ENCODE measurements at places on chromosomes 13 and 19. TPM values are rescaled to one million over a fixed set of nuclear protein-coding genes. Genes with fewer than 3 reads are reported as not detected.

Gene ZNF829
- 0.35 TPM for total RNA-seq

Gene BCKDHA
- total RNA-seq, result 121 TPM

Gene SHKBP1
- 137 TPM for total RNA-seq

DNA sequence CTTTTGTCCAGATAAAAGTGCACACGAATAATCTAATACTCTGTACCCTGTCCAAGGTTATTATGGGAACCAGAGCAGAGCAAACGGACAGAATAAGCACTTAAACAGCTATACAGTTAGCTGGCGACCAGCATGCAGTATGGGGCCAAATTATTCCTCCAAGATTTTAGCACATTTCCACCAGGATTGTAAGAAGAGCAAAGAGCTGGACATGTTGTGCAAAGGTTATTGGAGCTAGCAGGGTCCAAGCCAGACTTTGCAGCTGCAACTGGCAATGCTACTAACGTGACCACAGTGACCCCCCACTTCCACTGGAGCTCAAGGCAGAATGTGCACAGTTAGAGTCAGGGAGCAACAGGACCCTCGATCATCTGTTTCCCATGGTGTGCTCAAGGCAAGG lies 89.9 kb downstream of the COL4A1 start:
- no peak for DNase-seq

DNA sequence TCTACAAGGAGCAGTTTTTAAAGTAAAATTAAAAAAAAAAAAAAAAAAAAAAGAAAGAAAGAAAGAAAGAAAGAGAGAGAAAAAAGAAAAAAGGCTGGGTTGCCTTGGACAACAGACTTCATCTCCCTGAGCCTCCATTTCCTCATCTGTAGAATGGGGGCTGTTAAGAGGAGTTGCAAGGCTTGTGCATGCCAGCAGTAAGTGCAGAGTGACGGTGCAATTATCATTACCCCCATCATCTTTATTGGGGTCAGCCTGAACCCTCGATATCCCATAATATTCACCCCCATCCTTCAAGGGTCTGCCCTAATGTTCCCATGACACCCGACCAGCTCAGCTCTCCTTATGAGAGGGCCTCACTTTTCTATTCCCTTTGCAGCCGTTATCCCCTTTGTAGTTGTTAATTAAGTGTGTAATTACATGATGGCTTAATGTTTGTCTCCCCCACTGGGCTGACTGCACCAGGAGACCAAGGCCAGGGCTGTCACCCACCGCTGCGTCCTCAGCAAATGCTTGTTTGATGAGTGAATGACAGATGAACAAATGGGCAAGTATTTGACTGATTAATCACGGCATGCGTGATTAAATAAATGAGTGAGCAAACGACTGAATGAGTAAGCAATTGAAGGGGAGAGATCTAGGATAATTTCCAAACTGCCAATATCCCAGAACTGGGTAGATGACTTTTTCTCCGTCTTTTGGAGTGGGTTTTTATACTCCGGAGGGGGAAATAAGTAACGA lies 10.1 kb downstream of the FOSB start:
- no peak for DNase-seq

DNA sequence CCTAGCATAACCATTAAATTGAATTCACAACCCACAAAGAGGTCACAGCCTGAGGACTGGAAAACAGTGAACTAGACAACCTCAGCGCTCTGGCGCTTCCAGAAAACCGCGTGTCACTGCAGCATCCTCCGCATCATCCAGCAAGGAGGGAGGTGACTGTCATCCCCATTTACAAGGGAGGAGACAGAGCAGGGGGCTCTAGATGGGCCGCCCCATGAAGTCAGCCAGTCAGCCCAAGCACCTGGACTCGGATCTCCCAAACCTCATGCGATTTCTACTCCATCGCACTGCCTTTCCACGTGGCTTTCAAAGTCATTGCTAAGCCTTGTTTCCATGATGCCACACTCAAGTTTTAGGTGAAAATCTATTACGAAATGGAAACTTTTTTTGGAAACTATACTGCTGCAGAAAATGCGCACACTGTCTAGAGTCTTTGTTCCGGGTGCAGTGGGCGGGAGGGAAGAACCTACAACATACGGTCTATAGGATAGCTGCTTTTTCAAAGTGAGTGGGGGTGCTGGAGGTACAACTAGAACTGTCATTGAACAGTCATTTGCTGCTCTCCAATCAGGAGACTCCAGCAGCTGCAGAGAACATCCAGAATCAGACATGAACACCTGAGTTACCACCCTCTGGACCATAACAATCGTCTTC lies 2.8 kb downstream of the AP3D1 start:
- DNase-seq, result no peak

- peak; percentile 93 for DNase-seq
Measured at GRCh38 chr13:113187263-113187669, 21.2 kb downstream of the PCID2 start.

DNA sequence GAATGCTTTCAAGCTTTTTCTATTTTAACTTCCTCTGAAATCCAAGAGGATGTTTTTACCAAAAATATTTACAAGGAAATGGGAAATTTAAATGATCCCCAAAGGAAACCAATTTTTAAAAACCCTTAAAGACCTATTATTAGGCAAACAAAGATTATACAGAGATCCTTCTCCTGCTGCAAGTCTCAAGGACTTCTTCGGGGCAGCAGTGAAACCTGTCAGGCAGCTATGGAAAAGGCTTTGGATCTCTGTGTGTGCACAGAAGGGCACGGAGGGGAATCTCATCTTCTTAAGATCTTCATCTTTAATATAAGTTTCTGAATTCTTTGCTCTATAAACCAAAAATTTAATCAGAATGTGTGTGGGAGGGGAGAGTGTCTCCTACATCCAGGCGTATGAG lies 36.0 kb upstream of the CLDN10 start:
- DNase-seq, result no peak

- no peak for DNase-seq
Measured at GRCh38 chr19:58570770-58571574, 2.2 kb downstream of the MZF1 start.

- peak; percentile 11 for DNase-seq
Measured at GRCh38 chr13:73607489-73608156, 526.6 kb downstream of the KLF12 start.

Measured in Caki2 (cell line).